T-helper 2 cell (primary cell): ENCODE measurements at places on chromosomes 12 and 14.

DNA sequence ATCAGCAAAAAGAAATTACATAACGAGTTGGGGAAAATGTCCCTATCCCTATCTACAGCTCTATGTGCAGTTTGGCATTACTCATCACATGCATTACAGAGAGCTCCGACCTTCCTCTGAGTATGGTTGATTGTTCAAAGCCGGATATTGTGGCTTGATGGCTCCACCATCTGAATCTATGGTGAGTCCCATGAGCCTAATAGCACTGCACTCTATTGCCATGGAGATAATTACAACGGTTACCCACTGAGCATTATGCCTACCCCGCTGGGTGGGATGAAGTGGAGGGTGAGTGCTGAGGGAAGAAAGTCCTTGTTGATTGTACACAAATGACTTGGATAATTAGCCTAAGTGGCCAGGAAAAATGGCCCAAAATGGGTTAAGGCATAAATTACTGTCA is 800.5 kb downstream of the NRXN3 start:
- no peak for DNase-seq

DNA sequence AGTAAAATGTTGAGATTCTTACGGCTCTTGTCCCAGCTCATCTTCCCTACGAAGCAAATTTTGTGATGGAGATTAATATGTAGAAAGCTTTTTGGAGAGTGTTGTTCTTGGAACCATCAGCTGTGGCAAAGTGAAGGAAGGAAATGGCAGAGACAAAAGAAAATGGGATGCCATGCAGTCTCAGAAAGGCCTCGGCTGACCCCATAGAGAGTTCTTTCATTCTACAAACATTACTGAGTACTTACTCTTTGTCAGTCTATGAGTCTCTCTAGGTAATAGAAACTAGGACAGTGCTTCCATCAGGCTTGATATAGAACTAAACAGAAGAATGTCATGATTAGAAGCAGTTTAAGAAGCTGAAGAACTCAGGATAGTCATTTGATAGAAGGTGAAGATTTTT is 134.1 kb downstream of the PLEKHA5 start:
- DNase-seq = no peak

- DNase-seq = no peak
Observed at GRCh38 chr12:123401753-123402683, 18.1 kb downstream of the KMT5A start.

GRCh38 chr14:90732139-90732538 is 84.1 kb downstream of the TTC7B start:
- DNase-seq = no peak

- no peak for DNase-seq
Observed at GRCh38 chr14:66315098-66315497, 171.1 kb upstream of the CCDC196 start.

GRCh38 chr12:14396071-14396470 is 30.6 kb downstream of the ATF7IP start:
- DNase-seq = no peak

DNA sequence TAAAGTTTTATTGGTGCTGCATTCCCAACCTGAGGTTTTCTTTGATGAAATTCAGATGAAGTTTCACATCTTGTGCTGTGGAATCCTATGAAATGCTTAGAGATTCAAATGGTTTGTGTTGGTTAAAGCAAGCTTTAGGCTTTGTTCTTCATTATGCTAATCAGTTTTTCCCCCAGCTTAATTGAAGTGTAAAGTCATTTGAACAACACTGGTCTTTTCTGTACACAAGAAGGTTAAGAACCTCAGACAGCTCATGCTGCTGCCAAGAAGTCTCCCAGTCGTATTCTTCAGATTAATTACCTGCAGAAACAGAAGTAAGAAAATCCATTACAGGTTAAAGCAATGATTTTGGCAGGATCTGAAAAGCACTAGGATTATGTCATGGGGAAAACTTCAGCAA is 48.9 kb downstream of the EML1 start:
- no peak for DNase-seq

- DNase-seq = no peak
Observed at GRCh38 chr12:24918596-24918995, 30.3 kb downstream of the BCAT1 start.

DNA sequence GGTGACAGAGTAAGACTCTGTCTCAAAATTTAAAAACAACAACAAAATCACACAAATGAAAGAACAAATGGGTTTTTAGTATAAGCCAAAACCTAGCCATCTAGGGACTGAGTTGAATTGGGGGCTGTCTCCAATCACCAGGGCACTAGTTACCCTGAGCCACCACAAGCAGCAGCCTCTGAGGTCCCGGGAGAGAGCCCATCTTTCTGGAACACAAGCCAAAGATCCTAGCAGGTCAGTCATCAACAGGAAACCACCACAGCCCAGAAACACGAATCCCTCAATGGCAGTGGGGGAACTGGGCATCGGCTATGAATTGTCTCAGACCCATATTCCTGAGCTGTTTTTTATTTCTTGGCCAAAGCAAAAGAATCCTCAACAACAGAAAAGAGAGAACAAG is 75.3 kb downstream of the KDM2B start:
- DNase-seq = no peak

- DNase-seq = no peak
Observed at GRCh38 chr12:105227879-105228278, 8.1 kb downstream of the APPL2 start.

DNA sequence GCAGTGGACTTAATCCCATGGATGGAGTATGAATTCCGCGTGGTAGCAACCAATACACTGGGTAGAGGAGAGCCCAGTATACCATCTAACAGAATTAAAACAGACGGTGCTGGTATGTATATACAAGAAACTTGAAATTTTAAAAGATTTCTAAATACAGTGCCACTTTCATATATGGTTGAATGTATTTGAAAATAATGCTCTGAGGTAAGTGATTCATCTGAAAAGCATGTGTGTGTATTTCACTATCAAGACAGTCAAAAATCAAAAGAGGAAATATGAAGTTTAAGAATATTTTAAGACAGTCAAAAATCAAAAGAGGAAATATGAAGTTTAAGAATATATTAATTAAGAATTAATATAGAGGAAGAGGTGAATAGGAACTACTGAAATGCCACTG is 195.0 kb upstream of the PDZRN4 start:
- DNase-seq = no peak

DNA sequence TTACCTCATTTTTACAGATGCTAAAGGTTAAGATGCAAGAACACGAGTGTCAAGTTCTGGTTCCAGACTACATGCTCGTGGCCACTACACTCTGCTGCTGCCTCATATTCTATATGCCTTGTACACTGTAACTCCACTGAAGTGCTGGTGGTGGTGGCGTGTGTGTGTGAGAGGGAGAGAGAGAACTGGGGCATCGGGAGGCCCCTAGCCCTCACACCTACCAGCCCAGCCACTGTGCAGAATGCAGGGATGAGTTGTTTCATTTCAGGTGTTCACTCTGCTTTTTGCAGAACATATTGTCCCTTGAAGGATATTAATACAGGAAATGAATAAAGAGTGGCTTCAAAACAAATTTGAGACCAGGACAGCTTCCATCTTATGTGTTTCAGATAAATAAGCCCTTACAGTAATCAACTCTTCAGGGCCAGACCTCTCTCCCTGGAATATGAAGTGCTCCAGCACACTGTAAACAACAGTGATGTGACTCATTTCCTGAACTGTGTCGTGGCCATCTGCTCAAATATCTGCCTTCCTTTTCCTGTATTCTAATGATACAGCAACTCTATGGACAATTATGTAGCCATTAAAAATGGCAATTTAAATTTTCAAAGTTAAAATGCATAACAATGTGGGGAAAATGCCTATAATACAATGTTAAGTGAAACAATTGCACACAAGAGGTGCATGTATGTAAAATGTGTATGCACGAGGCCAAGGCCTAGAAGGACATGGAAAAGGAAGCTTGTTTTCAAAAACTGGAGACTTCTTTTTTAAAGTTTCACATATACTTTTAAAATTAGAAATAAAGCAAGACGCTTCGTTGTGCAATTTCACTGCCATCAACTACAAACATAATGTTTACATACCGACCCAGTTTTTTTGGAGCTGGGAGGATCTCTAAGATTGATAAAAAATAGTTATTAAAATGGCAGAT is 215.4 kb downstream of the PELI2 start:
- no peak for DNase-seq
